IPS DF 6.9 (cell line): ENCODE measurements at places on chromosomes 5 and 9.

- no peak for DNase-seq
Measured at GRCh38 chr5:5524327-5524726, 101.8 kb downstream of the ICE1 start.

DNA sequence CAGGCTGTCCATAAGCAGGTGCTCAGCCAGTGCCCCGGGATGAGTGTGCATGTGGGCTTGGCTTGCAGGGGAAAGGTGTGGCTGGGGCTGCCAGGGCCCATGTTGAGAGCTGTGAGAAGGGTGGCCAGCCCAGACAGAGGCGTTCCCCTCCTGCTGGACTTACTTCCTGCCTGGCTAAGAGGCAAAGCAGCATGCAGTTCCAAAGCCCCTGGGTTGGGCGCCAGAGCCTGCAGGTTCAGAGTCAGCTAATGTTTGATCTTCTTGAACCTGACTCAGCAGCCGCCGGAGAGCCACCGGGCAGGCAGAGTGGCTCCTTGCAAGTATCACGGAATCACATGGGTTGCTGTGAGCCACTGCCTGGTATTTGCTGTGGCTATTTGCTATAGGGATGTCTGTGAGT, 168.4 kb upstream of the MAP1B start:
- no peak for DNase-seq

DNA sequence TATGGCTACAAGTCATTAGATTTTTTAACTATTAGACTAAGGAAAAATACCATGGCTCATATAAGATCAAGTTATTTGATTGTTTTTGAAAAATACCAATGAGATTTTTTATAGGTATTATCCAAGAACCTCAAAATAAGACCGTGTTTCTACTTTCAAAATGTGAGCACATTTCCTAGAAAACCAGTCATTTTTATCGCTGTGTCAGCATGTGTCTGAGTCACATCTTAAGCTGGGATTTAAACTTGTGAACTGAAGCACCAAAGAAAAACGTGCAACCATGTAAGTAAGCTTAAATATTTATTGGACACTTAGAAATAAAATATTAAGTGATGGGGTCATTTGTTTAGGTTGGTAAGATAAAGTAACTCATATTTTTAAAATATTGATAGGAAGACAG, 1676.0 kb upstream of the NUDT12 start:
- no peak for DNase-seq

GRCh38 chr9:950139-950538, 26.3 kb upstream of the DMRT3 start:
- no peak for DNase-seq

- DNase-seq, result no peak
Measured at GRCh38 chr9:79809931-79810330, 238.2 kb downstream of the TLE4 start.

GRCh38 chr9:110356639-110357395, 19.2 kb upstream of the TXNDC8 start:
- DNase-seq, result no peak

DNA sequence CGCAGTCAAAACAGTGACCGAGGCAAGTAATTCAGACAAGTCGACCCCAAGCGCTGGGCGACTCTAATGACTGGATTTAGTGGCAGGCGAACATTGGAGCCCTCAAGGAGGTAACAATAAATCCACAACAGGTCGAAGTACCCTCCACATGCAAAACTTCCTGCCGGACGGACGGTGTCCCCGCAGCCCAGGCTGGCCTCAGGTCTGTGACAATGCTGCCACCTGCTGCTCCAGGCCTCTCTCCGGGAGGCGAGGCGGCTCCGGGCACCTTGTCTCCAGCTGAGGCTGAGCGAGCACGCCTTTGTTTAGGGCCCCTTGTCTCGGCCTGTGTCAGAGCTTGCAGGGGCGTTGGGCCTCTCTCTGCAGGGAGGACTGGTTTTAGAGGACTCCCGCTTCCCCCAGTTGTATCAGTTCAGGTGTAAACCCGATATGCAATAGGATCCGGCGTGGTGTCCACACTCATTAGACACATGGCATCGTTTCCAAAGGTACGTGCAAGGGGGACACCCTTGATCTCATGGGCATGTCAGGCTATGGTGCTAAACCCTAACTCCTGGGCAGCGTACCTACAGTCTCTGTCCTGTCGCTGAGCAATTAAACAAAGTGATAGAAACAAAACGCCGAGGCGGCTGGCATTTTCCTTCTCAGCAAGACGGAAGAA, 628.0 kb upstream of the ADAMTS16 start:
- DNase-seq, result peak; percentile 25

GRCh38 chr5:111075520-111075919, 4.0 kb downstream of the TSLP start:
- DNase-seq, result no peak

- DNase-seq, result no peak
Measured at GRCh38 chr5:125370461-125371205, 624.2 kb upstream of the ZNF608 start.

GRCh38 chr9:115373000-115373709, 255.2 kb upstream of the TNC start:
- DNase-seq, result no peak

- DNase-seq, result no peak
Measured at GRCh38 chr9:6641561-6641960, 4.0 kb downstream of the GLDC start.

DNA sequence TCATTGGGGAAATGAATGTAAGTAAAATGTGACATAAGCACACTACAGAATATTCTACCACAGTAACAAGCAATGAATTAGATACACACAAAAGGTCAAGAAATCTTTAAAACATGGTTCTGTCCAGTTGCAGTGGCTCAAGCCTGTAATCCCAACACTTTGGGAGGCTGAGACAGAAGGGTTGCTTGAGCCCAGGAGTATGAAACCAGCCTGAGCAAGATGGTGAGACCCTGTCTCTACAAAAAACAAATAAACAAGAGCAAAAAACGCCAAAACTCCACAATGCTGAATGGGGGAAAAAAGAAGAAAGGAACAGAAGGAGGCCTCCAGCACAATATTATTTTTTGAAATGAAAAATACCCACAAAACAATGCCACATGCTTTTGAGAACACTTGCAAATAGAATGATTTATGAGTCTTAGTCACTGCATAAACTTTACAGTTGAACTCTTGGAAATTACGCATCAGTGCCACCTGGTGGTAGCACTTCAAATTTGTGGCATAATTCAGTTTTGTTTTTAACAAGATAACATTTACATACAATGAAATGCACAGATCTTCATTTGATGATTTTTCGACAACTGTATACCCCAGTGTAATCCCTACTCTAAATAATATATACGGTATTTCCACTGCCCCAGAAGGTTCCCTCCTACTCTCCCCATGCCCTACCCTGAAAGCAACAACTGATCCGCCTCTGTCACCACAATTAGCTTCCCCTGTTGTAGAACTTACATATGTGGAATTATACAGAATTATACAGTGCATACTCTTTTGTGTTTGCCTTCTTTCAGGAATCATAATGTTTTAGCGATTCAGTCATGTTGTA, 14.4 kb upstream of the SPINK4 start:
- no peak for DNase-seq

DNA sequence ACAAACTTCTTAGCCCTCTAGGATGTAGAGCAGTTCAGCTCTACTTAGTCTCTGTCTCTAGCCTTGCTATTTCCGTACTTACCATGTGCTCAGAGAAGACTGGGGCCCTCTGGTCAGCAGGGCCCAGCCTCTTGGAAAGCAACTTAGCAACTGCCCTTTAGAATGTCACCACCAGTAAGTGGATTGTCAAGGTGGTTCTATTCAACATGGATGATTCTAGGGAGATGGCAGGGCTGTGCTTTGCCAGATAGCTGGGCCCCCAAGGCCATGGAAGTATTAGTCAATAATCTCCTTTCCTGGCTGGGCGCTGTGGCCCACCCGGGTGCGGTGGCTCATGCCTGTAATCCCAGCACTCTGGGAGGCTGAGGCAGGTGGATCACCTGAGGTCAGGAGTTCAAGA, 177.6 kb upstream of the MVB12B start:
- no peak for DNase-seq

DNA sequence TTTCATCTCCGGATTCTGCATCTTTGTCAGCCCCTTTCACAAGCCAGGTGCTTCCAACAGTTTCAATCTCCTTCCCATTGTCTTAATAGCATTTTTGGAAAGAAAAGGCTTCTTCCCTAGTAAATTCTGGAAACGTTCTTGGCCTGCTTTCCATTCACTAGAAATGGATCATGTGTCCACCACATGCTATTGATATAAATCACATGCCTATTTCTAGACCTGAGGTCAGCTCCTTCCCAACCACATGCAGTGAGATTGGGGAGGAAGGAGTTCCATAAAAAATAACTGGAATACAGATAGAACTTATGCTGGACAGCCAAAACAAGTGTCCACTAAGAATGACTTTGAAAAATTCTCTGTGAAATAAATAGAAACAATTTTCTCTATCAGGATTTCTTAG, 181.6 kb upstream of the TMEM161B start:
- no peak for DNase-seq

GRCh38 chr9:118529210-118529609, 825.0 kb downstream of the TLR4 start:
- DNase-seq, result no peak

DNA sequence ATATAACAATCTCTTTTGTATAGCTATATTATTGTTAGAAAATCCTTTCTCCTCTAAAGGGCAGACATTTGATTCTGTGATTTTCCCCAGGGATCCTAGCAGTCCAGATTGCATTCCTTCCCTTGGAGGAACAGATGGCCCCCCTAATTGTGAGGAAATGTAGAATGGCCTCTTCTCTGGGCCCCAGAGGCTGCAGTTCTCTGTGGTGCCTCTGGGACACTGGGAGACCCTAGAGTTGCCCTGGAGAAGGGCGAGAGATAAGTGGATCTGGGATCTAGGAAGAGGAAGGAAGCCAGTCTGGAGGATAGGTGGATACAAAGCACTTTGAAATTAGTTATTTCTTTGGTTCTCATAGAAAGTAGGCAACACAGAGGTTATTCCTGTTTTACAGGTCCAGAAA, 1.9 kb upstream of the HINT2 start:
- DNase-seq, result no peak

- DNase-seq, result no peak
Measured at GRCh38 chr5:2895876-2896275, 144.4 kb upstream of the IRX2 start.

DNA sequence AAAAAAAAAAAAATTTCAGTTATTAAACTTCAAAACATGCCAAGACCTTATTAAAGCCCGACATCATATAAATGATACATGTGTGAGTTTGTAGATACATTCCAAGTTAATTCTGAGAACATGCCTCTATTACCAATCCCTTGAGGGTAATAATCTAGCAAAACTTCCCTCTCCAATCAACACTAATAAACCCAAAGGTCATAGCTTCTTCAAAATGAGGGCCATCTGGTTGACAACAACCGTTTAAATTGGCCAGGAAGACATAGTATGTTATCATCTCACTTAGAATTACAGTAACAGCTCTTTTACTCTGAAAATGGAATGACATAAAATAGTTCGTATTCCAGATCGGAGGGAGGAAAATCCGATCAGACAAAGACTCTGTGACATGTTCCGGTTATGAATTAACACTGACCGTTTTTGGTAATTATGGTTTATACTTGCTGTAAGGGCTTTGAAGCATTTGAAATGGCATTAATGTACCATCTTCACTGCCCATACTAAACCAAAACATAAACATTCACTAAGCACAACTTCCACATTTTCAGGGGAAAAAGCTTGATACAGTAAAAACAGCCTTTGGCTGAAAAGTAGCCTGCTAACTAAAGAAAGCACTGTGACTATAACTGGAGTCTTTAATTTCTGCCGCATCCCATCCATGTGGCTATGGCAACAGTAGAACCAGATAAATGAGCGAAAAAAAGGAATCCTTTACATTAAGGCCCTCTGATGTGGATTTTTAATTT, 50.3 kb downstream of the ANKH start:
- no peak for DNase-seq

GRCh38 chr9:79300068-79300467, 271.7 kb upstream of the TLE4 start:
- DNase-seq, result no peak

DNA sequence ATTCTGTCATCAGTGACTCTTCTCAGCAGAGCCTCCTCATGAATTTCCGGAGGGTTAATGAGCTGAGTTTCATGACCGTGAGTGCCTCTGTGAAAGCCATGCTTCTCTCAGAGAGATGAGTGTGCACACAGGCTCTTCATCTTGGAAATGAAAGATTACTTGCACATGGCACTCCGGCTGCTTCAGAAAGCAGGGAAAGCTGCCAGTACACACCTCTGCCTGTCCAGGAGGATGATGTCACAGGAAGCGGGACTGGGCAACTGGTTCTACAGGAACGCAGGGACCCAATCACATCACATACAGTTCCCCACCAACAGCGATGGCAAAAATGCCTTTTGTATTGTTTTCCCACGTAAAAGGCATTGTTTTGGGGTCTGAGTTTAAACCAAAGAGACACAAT, 286.0 kb upstream of the DAP start:
- no peak for DNase-seq

- no peak for DNase-seq
Measured at GRCh38 chr5:15510831-15511230, 10.9 kb downstream of the FBXL7 start.

- no peak for DNase-seq
Measured at GRCh38 chr5:54438620-54439389, 16.7 kb upstream of the HSPB3 start.

DNA sequence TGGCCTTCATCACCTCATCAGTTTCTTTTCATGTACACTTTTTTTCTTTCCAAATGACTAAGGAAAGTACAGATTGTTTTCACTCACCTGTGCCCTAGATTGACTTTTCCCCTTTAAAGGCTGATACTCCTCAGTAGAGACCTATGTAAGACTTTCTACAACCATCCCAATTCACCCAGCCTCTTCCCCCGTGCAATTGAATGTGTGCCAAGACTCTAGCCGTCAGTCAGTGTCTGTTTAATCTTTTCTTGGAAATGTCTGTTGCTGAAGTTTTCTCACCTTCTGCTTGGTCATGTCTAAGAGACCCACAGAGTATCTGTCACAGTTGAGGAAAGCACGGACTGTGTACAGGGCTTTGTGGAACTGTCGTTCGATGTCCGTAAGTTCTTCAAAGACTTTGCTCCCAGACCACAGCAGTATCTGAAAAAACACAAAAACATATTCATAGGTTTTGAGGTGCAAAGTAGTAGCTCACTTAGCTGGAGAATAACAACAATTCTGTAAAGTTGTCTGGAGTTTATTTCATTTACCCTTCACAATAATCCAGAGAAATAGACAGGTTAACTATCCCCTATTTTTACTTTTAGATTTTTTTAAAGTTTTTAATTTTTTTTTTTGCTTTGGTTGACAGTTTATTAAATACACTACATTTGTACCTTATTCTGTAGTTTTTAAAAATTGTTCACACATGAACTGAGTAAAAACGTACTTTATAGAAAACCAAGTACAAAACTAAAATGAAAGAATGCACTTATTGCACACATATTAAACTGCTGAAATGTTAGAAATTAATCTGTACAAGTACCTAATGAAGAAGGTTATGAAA, 13.6 kb downstream of the PDE6A start:
- no peak for DNase-seq
